ENCODE measurements at places on chromosomes 11 and 22.

- DNase-seq: no peak
Measured at GRCh38 chr11:65293909-65294381, 20.7 kb upstream of the CDC42EP2 start.

DNA sequence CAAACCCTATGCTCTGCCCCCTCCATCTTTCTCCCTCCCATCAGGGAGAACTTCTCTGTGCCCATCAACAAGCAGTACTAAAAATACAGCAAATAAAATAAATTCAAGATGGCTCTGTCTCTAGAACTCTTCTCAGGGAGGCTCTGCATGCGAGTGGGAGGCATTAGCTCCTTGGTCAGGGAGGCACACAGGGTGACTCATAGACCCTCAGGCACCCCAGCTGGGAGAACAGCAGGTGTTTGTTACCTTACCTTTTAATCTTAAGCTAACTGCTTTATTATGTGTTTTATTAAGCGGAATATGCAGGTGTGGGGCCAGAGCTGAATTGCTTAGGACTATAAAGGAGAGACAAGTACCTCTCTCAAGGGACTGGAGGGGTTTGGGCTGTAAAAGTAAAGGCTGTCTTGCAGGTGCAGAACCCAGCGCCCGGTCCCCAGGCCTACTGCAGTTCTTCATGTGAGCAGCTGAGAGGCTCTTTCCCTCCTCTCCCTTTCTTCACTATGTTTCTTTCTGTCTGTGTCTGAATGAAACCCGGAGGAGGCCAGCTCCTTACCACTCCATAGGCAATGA, 20.8 kb downstream of the CSNK2A3 start:
- no peak for DNase-seq

GRCh38 chr22:33806191-33806590, 114.1 kb downstream of the LARGE1 start:
- no peak for DNase-seq

DNA sequence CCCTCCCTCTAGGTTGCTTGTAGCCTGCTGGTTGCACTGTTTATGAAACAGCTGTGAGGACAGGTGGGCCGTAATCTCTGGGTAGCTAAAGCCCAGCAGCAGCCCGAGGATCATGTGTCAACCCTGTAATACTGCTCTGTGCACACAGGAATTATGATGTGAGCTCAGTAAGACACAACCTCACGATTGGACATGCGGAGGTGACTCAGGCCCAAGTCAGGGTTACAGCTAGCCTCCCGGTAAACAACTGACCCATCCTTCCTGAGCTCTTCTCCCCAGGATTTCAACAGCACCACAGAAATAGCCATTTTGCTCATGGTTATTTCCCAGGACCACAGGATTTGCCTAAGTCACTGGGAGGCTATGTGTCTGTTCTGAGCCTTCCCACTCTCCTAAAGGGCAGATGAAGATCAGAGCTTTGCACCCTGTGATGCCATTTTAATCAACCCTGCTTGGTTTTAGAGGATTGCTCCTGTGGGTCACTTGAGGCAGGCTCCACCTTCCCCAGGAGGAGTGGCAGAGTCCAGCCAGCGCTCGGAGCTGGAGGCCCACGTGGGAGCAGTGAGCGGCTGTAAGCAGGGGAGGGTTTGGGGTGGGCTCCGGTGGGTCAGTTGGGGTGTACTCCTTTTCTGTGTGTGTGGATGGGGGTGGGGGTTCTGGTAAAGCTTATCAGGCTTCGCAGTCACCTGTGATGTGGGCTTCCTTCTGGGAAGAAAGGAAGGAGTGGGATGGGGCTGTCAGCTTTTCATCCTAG, at the start of gene AMPD3:
TSS of gene AMPD3 (plus strand) at position 387 of the 754 bp plus-strand sequence. CDS start 6,256 bp downstream, outside the sequence.
- peak; percentile 36 for DNase-seq

DNA sequence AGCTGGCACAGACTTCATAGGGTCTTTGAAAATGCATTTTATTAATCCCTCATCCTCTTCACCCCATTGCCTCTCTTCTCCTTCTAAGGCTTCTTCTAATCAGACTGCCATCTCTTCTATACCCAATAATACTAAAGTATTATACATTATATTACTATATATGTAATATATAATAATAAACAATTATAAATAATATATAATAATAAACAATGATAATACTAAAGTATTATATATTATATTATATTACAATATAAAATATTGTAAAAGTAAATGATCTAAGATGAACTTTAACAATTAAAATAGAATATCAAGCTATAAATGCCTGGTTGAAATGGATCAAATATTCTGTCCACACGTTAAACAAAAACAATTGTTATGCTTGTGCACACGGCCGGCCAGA, 13.0 kb downstream of the SCGB2A1 start:
- DNase-seq: no peak

DNA sequence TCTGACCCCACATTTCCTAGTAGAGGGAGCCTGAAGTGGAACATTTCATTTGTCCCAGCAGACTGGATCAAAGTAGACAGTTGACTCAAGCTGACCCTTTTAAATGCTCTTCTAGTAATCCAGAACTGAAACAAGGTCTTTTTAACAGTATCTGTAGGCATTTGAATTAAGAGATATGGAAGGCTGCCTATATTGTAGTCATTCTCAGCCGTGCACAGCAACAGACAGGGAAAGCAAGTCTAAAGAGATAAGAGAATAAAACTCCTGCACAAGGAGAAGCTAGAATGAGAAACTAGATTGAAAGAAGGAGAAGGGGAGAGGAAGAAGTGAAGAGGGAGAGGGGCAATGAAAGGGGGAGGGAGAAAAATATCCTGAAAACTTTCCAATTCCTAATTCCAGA, 180.6 kb upstream of the MTMR2 start:
- DNase-seq: no peak

DNA sequence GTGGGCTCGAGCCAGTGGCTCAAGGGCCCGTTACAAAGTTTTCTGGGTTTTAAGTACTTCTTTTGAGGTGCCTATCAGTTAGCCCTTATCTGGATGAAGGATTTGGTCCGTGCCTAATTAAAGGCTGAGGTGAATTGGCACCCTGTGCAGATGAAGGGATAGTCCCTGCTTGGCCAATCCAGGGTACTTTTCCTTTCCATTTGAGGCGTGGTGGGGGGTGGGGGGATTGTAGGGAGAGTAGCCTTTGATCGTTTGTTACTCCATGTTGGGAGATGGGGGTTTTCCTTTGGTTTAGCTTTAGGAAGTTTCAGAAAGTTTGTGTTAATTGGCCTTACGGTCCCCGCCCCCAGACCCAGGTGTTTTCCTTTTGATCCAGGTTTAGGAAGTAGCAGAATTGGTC, 170.8 kb downstream of the DDX10 start:
- no peak for DNase-seq

GRCh38 chr22:27876684-27877083, 42.4 kb downstream of the PITPNB start:
- no peak for DNase-seq

- no peak for DNase-seq
Measured at GRCh38 chr22:39900306-39901227, at the start of gene GRAP2. Gene GRAP2, plus strand, starts transcription at chr22:39901084. Its CDS starts 46,023 bp downstream, at chr22:39947107.

DNA sequence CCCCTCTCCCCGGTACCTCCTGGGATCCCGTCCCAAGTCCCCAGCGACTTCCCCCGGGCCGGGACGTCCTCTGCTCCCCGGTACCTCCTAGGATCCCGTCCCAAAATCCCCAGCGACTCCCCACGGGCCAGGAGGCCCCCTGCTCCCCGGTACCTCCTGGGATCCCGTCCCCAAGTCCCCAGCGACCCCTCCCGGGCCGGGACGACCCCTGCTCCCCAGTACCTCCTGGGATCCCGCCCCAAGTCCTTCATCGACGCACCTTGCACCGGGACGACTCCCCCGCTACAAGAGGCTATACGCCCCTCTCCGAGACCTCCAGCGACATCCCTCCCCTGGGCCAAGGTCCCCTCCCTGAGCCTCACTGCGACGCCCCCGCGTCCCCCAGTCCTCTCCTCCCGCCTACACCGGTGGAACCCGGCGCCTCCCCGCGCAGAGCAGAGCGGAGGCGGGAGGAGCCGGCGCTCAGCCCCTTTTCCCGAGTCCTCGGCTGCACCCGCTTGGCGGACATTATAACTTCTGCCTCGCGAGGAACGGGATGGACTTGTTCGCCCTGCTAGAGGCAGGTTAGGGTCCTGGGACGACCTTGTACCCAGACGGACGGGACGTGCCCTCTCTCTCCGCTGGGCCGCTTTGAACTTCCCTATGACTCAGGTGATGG, 912 bp downstream of the KREMEN1 start:
- no peak for DNase-seq

GRCh38 chr11:88169471-88169870, 5.8 kb downstream of the RAB38 start:
- DNase-seq: no peak

DNA sequence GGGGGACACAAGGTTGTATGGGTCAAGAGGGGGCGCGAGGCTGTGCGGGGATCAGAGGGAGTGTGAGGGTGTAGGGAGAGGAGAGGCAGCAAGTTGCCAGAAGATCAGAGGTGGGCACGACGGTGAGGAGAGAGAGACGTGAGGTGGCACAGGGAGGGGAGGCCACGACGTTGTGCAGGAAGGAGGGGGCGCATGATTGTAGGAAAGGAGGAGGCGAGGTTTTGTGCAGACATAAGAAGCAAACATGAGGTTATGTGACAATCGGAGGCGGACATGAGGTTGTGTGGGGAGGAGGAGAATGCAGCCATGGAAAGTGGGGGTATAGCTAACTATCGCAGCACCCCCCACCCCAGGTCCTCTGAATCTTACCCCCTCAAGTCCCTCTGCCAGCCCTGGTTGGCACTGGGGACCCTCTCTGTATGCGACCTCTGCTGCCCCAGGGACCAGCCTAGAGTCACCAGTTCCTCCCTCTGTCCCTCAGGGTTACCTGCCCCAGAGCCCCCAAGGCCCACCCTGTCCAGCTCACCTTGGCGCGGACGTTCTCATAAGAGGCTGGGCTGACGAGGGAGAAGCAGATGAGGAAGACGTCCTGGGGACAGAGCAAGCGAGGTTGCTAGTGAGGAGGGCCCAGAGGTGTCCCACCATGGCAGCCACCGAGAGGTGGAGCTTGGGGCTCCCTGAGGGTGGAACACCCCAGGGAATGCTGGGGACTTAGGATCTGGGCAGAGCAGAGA, 12.5 kb downstream of the RAC2 start:
- DNase-seq: no peak

DNA sequence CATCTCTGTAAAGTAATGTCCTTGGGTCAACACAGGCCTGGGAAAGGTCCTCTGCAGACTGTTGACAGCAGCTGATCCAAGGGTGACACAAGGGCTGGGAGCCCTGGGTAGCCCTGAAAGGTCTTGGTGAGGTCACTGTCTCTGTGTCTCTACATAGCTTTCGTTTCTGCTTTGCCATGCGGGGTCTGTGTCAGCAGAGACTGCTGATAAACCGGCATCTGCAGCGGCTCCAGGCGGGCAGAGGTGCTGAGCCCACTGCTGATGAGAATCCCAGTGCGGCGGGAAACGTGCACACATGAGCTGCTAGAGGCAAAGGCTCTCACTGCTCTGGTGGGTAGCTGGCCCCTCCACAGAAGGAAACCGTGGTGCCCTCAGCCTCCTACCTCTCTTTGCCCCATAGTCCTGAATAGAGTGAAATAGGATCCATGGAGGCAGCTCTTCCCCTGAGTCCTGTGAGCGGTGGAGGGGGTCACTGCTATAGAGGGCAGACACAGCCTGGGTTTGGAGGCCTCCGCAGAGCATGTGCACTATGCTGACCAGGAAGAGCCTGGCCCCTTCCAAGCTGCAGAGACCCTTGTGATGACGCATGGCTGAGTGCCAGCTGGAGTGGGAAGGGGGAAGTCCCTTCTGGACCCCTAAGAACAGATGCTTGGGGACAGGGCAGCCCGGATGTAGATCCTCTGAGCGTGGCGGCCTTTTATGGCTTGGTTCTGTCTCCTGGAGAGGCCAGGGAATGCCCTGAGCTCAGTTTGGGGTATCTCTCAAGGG, 17.8 kb upstream of the ST3GAL4 start:
- DNase-seq: no peak

DNA sequence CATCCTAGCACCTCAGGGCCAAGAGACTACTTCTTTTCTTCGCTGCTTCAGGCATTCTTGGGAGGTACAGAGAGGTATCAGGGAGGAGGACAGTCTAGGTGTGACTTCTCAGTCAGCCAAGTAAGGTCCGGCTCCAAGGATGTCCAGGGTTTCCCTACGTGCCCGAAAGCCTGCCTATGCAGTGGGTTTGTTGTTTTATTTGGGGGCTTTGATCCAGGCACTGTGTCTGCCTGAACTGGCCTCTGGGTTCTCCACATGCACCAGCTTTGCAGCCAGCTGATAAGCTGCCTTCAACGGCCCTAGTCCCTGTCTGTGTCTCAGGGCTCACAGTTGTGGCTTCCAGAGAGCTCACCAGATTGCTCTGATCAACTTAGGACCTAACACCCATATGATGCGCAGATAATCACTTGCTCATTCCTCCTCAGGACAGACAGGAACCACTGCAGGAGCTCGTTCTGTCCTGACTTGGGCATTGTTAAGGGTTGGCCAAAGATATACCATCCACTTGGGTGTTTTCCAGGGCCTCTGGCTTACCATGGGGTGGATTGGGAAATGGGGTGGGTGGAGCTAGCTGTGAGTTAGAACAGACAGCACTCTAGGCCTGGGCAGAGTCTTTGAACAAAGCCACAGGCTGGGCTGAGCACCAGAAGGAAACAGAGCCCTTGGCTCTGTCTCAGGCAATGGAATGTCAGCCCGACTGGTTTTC, 45.5 kb upstream of the CRYBB3 start:
- no peak for DNase-seq

DNA sequence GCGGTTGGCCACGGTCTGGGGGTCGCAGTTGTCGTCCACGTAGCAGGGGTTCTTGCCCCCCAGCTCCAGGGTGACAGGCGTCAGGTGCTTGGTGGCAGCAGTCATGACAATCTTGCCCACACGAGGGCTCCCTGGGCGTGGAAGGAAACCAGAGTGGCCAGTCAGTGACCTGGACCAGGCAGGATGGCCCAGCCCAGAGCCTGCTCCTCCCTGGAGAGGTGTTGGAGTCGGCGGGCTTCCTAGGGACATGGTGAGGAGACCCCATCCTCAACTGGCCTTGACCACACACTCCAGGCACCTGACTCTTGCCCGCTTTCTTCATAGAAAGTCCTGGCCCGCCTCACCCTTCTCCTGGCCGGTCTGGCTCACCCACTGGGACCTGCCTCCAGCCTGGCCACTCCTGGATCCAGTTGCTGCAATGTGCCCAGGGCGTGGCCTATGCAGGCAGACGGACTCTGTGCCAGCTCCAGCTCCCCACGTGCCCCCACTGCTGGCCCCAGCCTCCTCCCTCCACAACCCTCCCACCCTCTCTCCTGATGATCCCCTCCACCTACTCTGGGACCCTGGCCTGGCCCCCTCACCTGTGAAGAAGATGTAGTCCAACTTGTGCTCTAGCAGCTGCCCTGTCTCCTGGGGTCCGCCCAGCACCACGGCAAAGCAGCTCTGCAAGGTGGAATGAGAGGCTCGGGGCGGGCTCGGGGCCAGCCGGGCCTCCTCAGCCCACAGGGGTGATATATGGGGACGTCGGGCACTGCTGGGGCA, 8.7 kb downstream of the ALDH3B2 start:
- DNase-seq: no peak

GRCh38 chr22:35367331-35367886, 13.5 kb upstream of the HMOX1 start:
- DNase-seq: no peak

- no peak for DNase-seq
Measured at GRCh38 chr22:24155627-24156140, 25.6 kb upstream of the SUSD2 start.

DNA sequence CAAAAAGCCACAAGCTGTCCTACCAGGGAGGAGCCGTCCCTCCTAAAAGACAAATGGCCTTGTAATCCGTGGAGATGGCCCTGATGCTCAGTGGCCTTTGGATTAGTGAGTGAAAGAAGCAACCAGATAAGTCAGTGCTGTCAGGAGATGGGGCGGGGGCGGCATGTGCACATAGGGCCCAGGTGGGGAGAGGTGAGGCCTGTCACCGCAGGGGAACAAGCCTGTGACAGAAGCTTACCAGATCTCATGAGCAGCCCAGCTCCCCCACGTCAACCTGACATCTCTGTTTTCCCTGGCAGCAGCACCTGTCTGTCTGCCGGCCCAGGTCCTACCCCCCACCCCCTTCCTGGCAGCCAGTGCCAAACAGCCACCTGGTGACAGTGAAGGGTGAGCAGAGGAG, 162.6 kb downstream of the BUD13 start:
- no peak for DNase-seq
